Glutamatergic neuron (in vitro differentiated cells): ENCODE measurements at places on chromosomes 3 and 15.

- no peak for DNase-seq
These were observed 140.1 kb downstream of the OCA2 start for GRCh38 chr15:27958911-27959578.

GRCh38 chr15:80597076-80597475, 98.0 kb upstream of the ABHD17C start:
- no peak for DNase-seq

- no peak for DNase-seq
These were observed 232.4 kb downstream of the ADAMTSL3 start for GRCh38 chr15:83886321-83886720.

- DNase-seq = no peak
These were observed 431 bp downstream of the PFKFB4 start for GRCh38 chr3:48555949-48556795.

DNA sequence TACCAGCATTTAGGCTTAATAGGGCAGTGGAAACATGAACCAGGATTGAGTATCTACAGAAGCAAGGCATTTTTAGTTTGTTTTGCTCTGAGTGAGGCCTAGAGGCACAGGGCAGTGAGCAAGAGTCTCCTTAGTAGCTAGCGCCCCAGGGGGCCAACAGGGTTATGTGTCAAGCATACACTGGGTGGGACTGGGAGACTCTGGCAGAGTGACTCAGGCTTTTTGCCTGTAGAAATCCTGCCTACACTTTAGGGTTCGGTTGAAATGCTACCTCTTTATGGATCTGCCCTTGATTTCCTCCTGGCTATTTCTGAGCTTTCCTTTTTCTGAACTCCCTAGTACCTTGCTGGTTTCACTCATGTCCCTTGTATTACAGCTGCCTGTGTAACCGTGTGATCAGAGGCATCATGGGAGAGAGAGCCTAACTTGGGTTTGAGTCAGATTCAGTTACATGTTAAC, 72.2 kb downstream of the TOP2B start:
- no peak for DNase-seq

DNA sequence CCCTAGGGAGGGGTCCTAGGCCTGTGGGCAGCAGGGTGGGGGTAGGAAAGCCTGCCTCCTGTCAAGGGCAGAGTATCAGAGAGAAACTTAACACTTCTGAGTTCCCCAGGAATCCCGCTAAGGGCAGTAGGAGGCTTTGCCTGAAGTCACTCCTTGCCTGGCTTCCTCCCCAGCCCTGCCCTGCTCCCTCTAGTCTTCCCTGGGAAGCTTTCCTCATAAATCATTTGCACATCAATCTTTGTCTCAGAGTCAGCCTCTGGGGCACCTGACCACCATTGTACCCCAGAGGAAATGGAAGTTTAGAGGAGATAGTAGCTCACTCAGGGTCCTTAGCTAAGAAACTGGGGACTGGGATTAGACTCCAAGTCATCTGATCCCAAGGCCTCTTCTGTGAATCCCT, 129.4 kb upstream of the TLE3 start:
- no peak for DNase-seq

GRCh38 chr3:140898340-140899180, 43.1 kb upstream of the SLC25A36 start:
- no peak for DNase-seq

- no peak for DNase-seq
These were observed 4.5 kb downstream of the RPS17 start for GRCh38 chr15:82535566-82536408.

DNA sequence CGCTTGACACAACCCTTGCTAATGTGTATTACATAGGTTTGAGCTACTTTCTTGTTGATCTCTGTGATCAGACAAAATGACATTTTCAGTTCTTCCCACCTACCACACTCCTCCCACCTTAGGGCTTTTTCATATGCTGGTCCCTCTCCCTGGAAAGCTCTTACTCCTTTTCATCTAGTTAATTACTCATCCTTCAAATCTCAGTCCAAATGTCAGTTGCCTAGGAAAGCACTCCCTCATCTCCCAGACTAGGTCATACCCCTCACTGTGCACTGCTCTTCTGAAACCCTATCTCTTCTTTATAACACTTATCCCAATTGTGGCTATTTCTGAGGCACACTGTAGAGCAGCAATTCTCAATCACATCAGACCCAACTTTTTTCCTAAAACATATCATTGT, 7.3 kb downstream of the ZNF106 start:
- DNase-seq = no peak

GRCh38 chr3:71753701-71754609, at the start of gene GPR27:
TSS of gene GPR27 (plus strand) at chr3:71753855. CDS start at chr3:71754050, 195 bp downstream.
- DNase-seq = peak; percentile 57

- DNase-seq = no peak
These were observed 89.9 kb upstream of the MEF2A start for GRCh38 chr15:99475754-99476412.

GRCh38 chr3:113086560-113087461, 96.0 kb downstream of the GTPBP8 start:
- no peak for DNase-seq

DNA sequence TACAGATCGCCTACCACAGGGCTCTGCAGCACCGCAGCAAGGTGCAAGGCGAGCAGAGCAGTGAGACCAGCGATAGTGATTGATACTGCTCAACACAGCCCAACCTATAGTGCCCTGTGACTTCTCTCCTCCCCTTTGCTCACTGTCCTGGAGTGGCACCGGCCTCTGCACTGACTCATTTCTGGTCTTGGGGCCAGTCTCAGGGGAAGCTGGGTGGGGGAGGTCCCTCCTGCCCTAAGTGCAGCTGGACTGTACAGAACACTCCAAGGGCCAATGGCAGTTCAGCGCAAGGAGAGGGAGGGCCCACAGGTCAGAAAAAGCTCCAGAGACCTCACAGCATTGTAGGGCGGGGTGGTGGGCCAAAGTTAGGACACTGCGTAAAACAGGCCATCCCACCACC, 2.5 kb upstream of the OGG1 start:
- DNase-seq = no peak

DNA sequence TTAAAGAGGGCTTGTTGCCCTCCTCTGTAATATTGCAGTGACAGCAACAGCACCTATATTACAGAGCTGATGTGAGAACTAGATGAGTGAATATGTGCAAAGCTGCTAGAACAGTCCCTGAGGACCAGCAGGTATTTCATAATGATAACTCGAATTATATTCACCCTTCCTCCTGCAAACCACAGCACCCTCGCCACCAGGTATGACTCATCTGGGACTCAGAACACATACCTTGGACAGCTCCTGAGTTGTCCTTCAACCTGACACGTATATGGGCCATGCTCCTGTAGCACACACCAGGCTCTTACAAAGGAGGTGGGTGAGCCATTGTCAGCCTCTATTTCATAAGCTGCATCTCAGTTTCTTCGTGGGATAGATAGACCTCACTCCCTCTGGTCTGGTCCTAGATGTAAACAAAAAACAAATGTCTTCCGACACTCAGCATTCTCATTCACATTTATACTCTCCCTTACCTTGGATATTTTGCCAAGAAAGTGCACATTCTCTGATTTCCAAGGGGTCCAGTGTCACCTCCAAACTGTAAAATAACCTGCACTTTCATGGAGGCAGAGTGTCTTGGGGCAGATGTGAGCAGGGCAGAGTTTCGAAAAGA, 124.5 kb downstream of the TLE3 start:
- DNase-seq = no peak

- no peak for DNase-seq
These were observed 230.0 kb downstream of the XXYLT1 start for GRCh38 chr3:195040773-195041520.

DNA sequence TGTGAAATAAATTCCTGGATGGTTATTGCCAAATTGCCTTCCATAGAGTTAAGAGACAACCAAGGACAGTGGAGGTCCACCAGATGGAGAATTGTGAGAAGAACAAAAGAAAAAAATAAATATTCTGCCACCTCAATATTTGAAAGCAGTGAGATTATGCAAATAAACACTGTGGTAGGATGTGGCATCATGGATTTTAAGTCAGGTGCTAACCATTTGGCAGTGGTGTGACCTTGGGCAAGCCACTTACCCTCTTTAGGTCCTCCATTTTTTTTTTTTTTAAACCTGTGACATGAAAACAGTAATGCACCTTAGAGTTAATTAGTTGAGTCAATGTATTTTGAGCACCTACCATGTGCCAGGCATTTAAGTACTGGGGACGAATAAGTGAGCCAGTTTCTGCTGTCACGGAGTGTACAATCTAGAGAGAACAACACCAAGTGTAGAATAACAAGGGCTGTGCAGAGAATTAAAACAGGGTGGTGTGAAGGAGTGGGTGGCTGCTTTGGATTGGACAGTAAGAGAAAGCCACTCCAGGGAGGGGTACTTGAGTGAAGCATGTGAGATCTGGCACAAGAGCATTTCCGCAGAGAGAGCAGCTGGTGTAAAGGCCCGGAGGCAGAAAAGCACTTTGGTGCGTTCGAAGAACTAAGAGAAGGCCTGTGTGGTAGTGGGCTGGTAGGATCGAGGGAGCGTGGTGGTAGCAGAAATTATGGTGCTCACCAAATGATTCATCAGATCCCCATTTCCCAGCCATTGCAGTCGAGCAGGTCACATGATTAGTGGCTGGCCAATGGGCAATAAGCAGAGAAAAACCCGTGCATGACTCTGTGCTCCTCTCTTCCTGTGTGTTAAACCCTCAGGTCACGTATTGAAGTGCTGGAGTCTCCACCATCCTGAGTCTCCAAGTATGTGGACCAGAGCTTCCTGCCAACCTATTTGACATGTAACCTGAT, 39.2 kb downstream of the CCK start:
- DNase-seq = no peak

DNA sequence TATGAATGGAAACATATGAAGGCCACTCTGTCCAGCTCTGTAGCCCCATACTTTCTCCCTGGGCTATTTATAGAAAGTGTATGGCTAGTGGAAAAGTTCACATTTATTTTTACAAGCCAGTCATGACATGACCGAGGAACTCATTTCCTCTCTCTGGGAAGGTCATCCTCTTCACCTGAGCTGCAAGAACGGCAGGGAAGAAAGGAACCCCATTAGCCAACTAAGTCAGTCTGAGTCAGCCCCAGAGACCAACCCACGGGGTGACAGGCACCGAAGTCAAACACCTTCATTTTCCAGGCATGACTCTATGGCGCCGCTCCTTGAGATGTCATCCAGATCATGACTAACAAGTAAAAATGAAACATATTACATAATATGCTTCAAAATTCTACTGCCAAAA, 4.8 kb downstream of the PAQR9 start:
- DNase-seq = no peak

- DNase-seq = no peak
These were observed 9.7 kb downstream of the ADAMTS9 start for GRCh38 chr3:64677961-64678716.

DNA sequence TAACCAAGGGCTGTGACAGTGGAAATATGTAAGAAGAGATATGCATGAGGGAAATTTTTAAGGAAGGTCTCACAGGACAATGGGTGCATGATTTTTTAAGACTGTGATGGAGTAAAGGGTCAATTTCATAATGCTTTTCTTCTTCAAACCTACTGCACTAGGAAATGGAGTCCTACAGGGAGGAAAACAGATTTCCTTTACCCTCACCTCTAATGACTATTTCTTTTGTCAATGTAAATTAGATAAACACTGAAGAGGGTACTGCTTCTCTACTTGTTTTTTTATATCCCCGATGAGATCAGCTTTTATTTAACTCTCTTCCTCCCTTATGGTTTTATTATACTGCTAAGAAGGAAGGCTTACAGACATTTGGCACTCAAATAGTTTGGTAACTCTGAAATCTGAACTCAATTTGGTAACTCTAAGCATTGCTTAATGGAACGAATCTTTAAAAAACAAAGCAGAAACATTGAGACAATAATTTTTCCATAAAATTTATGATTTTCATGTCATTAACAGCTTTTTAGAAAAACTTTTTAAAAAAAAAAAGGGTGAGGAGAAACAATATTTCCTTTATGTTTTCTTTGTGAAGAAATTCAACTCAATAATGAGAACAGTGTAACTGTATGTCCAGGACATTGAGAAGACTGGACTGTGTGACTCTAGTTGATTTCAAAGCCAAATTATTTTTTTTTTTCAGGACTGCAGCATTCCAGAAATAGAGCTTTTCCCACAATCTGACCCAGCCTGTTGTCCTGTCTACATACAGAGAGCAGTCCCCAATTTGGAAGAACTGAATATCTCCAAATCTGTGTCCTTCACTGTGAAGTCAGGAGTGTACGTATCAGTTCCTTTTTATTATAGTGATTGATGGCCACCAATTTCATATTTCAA, 64.4 kb downstream of the CRYBG3 start:
- DNase-seq = no peak

DNA sequence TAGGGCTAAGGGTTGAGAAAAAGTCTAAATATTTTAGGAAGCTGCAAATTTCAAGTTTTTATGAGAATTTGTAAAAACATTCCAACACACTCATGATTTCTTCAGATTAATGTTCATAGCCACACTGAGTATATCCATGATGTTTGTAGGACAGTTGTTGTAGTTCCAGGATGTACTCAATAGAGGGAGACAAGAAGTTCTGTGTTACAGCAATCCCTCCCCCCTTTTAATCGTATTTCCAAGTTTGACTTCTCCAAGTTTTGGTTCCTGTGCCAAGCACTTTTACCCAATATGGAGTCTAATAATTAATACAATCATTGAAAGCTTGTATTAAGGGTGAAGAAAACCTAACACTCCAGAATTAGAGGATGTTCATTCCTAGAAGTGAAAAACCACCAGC, 143.4 kb downstream of the FEZF2 start:
- DNase-seq = no peak
